Left renal pelvis (tissue), 4 donors: ENCODE measurements at places on chromosomes 12 and 14.
A peak's percentile ranks its signal among the peaks of the same experiment; 100 is the strongest.

DNA sequence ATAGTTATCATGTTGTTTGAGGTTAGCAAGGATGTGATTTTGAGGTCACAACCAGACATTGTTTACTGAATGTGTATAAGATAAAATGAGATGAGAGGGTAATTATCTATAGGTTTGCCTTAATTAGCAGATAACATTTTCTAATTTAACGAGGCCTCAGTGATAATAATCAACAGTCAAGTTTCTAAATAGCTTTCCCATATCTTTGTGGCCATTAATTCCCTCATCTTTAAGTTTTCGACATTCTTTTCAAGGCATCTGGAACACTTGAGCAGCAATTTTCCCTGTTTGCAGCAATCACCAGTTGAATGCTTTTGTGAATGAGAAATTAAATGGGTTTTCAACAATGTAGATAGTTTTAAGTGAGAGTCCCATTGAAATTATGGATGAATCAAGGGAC, 304.1 kb downstream of the SYT1 start:
- no peak for DNase-seq

DNA sequence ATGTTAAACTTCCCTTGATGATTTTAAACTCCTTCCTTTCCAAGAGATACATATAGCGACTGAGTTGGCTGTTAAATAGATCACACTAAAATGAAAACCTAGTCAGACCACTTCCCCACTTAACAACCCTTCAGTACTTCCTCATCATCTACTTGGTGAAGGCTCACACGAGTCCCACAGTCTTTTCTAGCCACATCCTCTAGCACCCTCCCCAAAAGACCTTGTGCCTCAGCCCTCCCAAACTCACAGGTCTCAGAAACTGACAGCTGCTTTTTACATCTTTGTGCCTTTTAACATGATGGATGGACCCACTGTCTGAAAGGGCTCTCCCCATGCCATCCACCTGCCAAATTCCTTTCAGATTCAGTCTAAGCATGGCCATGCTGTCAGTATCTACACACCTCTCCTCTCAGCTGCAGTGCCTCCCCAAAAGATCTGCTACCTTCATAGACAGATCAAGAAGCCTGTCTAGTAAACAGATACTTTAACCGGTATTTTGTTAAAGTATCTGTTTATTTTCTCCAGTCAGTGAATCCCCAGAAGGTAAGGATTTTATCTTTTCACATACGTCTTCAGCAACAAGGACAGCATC, 65.1 kb upstream of the GPHB5 start:
- no peak for DNase-seq

- no peak for DNase-seq
These were observed 2.0 kb downstream of the PTHLH start for GRCh38 chr12:27970401-27971120.

DNA sequence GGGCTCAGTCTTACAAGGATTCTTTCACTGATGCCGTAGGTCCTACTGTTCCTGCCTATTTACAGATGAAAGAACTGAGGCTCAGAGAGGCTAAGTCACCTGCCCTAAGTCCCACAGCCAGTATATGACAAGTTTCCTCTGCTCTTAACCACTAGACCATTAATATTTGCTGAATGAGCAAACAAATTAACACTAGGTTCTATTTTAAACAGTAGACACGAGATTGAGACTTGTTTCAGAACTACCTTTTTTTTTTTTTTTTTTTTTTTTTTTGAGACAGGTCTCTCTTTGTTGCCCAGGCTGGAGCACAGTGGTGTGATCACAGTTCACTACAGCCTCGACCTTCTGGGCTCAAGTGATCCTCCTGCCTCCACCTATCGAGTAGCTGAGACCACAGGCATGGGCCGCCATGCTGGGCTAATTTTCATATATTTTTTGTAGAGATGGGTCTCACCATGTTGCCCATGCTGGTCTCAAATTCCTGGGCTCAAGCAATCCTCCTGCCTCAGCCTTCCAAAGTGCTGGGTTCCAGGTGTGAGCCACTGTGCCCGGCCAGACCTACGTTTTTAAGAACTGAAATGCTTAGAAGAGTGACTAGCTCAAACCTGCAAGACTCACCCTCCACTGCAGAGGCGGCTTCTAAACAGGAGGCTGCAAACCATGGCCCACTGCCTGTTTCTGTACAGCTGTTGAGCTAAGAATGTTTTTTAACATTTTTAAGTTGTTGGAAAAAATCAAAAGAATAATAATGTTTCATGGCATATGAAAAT, 12.9 kb downstream of the SYNE3 start:
- no peak for DNase-seq

DNA sequence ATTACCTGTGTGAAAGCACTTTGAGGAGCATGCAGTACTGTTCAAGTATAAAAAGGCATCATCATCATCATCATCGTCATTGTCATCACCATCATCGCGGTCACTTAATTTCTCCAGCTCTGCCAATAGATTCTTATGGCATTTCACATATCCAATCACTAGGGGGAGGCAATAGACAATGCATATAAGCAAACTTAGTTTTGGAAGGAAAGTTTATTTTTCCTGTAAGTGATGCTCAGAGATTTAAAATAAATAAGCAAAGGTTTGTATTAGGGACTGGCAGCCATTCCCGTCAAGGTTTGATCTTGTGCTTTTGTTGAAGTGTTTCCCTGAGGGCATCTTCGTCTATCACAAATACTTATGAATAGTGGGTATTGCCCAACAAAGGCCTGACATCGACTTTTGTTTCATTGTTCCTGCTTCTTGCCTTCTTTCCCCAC, 127.4 kb downstream of the KTN1 start:
- peak; percentile 32 for DNase-seq

DNA sequence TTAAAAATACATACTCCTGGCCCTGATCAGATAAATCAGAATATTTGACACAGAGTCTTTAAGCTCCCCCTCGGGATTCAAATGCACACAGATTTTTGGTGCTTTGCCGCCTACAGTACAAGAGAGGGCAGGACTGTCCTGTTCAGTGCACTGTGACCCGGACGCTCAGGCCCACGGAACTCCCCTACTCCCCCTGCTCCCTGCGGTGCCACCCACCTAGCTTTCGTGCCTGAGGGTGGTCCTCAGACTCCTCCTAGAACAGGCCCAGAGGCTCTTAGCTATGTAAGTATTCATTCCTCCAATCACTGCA, 13.7 kb upstream of the SERPINA3 start:
- DNase-seq, result no peak

- DNase-seq, result peak; percentile 68
These were observed at the start of gene HOXC13 for GRCh38 chr12:53938326-53939140. HOXC13 (plus strand) TSS chr12:53938831; CDS start chr12:53938907, 76 bp downstream.

DNA sequence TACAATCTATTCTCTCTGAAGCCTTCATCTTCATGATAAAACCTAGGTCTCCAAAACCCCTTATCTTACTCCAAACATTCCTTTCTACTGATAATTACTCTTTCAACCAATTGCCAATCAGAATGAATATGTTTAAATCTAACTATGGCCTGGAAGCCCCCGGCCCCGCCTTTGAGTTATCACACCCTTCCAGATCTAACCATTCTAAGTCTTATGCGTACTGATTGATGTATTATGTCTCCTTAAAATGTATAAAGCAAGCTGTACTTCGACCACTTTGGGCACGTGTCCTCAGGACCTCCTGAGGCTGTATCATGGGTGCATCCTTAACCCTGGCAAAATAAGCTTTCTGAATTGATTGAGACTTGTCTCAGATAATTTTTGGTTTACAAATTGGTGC, 14.4 kb downstream of the PABPN1 start:
- DNase-seq, result no peak

- DNase-seq, result no peak
These were observed 170.9 kb upstream of the PPFIA2 start for GRCh38 chr12:81930037-81930436.

DNA sequence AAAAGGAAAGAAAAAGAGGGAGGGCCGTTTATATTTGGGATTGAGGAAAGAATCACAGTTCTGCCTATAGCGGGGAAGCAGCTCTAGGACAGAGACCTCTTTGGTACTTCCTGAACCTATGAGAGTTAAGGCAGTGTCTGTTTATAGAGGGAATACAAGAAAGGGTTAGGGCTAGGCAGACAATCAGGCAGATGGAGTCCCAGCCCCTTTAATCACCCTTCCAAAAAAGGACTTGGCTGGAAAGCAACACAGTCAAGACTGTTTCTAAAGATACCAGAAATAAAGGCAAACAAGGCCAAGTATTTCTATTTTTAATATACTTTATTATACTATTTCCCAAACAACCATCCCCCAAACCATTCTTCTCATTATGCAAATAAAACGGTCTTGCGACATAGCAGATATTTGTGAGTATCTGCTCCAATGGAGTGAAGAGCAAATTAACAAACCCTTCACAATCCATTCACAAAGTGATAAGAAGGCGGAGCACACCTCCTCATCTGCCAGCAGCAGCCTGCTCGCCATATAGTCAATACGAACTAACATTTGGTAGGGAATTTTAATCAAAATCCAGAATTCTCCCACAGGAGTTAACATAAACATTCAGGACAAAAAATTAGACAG, 697 bp upstream of the GRIP1 start:
- DNase-seq, result no peak

DNA sequence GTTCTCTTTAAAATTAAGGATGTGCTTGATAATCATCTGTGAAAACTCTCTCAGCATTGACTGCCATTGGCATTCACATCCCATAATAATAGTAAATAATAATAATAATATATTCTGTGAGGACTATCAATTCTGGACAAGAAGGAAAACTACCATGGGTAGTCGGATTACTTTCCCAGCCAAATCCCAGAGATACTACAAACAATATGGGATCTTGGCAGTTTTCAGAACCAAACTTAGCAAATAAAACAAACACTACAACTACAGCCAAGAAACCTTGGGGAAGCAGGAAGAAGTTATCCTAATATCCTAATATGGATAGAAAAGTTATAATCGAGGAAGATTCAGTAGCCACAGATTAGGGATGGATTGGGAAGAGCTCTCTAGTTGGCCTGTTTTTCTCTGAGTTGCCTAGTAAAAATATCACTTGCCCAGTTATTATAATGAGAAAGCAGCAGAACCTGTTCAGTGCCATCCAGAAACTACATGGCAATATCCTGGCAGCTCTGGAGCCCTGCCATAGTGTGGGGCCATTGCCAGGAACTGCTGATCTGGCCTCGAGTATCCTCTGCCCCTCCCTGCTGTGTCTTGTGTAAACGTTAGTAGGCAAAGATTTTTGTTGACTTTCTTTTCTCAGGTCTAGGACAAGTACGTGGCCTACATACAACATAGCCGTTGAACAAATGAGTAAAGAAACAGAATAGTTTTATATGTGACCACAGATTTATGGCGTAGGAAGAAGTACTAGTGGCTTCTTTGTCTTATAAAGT, 193.5 kb downstream of the SLC2A13 start:
- DNase-seq, result no peak

GRCh38 chr12:57899010-57899662, 42.2 kb upstream of the ATP23 start:
- no peak for DNase-seq

DNA sequence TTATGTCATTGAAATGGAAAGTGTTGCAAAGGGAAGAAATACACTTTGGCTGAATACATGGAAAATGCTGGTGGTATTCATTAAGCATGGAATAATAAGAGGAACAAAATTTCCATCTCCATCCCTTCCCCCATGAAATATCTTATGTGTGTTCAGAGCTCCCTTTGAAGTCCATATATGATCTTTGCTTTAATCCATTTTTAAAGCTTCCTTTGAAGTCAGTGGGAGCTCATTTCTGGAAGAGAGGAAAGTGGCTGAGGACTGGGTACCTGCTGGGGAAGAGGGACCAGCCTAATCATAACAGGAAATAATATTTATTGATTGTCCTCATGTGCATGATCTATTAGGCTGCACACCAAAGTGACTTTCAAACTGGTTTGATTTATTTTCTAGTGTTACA, 49.2 kb downstream of the AKAP6 start:
- DNase-seq, result no peak

DNA sequence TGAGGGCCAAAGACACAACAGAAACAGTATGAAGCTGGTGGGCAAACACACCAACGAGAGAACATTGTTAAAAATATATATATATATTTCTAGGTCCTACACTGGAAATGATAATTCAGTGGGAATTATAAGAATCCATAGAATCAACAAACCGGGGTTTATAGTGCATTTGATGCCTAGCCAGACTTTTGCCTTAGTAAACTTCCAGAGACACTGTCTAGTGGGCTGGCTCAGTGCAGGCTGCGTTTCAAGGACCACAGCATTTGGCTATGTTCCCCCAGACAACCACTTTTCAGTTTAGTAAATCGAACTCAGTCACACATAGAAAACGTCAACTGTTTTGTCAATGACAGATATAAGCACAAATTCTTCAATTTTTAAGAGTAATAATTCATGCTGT, 41.9 kb downstream of the SLC38A4 start:
- DNase-seq, result no peak

DNA sequence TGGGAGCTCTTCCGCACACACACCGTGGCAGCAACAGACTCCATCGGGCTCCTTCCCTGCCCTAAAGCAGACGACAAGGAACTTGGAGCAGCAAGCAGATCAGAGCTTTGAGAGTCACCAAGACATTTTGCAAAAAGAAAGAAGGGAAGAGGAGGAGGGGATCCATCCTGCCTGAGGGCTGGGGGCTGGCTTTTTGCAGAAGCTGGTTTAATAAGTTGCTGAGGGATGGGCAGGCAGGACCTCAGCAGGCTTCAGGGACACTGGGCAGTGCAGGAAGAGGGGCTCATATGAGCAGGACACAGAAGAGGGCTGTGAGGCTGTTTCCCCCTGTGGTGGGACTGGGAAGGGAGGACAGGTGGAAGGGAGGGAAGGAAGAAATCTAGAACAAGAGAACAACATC, 133.4 kb upstream of the GSC start:
- no peak for DNase-seq

DNA sequence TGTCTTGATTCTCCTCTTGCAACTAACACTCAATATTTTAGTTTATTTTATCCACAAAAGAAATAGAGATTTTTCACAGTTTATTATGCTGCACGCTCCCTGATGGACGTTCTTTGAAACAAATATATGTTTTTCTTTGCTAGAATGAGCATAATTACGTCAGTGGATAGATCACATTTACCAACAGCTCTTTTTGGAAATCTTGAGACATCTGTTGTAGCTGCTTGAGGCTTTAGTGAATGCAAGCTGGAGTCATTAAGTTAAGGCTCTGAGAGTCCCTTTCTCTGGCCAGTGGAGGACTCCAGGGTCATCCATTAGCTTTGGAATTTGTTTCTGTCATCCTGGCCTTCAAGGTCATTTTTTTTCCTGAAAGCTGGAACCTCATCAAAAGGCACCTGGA, 405.6 kb upstream of the TMEM132C start:
- DNase-seq, result no peak
